ENCODE measurements at places on chromosomes 4 and X. TPM values are rescaled to one million over a fixed set of nuclear protein-coding genes. Genes with fewer than 3 reads are reported as not detected.

GRCh38 chr4:124386648-124387047 is 325.9 kb downstream of the ANKRD50 start:
- DNase-seq: no peak

GRCh38 chr4:83830138-83830888 is 294.4 kb downstream of the GPAT3 start:
- no peak for DNase-seq

DNA sequence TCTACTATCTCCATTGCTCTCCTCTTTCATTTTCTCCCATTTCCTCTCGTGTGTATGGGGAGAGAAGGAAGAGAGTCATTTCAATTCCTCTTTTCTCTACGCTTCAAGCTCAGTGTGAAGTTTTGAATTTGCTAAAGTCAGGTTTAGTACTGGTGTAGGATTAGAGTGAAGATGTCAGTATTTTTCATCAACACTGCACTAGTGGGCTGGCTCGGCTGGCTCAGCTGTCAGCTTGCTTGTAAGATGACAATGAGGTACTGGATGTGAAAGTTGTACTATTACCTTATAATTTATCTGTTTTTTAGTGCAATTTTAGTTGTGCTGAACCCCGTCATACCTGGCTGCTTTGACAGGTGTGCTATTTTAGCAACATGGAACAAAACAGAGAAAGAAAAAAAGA is 2.1 kb upstream of the SH2D1A start:
- no peak for DNase-seq

The PLP1 gene
- 9.4 TPM for total RNA-seq

The PRR32 gene
- not detected for total RNA-seq

The SMR3B gene
- not detected for total RNA-seq

The XKRX gene
- 0.16 TPM for total RNA-seq

The ADAMTS3 gene
- total RNA-seq: 21.5 TPM

The BMX gene
- total RNA-seq: 1.2 TPM

The ASB12 gene
- 0.31 TPM for total RNA-seq

All from occipital lobe (tissue), 3 donors.